ENCODE measurements at places on chromosomes 12 and 14.

DNA sequence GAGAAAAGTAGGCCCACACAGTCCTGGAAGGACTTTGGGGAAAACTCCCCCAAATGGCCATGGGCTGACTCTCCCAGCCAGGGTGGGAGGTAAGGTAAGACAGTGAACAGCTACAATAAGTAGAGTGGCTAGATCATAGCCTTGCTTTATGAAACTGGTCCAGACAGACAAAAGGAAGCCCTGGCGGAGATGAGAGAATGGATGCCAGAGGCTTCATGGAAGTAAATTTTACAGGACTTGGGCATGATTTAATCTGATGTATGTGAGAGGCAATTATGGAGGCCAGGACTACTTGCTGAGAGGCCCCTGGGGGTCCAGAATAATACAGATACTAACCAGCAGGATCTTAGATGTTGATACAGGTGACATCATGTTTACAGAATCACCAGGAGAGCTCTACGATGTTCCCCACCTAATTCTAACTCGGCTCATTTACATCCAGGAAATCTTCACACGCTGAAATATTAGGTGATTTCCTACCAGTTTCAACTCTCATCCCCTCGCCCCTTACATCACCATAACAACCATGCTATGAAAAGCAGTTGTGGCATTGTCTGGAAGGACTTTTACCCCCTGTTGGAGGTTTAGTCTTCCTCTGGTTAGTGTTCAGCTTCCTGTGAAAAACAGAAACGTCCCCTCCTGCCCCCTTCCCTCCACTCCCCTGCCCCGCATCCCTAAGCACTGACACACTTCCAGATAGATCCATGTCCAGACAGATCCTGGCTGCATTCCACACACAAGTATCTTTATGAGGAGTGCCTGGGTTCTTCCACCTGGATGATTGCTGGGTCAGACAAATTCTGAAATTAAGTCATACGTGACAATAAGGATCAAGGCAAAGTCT, 39.5 kb upstream of the NT5DC3 start:
- DNase-seq = peak; percentile 14

DNA sequence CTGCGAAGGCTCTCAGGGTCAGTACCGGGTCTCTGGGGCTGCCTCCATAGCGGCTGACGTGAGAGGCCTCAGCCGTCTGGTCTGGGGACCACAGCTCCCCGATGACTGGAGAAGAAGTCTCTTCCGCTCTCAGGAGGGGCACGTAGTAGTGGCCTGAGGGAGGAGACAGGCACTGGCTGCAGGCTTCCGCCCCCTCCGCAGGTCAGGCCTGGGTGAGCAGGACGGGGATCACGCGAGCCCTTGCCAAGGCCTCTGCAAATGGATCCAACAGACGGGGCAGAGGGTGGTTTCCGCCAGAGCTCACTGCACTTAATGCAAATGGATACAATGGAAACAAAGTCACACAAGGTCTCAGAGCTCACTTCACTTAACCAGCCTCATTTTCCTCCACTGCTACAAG, 24.7 kb downstream of the ANKLE2 start:
- DNase-seq = no peak

DNA sequence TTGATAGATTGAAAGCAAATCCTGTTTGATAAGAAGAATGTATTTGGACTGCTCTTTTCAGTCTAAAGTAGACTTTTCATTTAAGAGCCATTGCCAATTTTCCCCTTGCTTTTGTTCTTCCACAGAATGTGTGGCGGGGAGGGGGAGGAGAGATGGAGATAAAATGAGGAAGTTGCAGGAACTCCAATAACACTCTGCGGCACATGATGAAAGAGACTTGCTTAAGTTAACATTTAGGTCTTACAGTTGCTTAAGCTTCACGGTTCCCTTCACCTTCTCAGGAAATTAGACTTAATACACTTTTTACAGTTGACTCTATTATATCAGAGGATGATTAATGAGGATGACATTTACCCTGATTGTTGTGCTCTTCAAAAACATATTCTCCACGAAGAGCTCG, 537.3 kb downstream of the TMTC2 start:
- DNase-seq = no peak

GRCh38 chr14:59130462-59130861, 58.0 kb upstream of the DAAM1 start:
- DNase-seq = no peak

DNA sequence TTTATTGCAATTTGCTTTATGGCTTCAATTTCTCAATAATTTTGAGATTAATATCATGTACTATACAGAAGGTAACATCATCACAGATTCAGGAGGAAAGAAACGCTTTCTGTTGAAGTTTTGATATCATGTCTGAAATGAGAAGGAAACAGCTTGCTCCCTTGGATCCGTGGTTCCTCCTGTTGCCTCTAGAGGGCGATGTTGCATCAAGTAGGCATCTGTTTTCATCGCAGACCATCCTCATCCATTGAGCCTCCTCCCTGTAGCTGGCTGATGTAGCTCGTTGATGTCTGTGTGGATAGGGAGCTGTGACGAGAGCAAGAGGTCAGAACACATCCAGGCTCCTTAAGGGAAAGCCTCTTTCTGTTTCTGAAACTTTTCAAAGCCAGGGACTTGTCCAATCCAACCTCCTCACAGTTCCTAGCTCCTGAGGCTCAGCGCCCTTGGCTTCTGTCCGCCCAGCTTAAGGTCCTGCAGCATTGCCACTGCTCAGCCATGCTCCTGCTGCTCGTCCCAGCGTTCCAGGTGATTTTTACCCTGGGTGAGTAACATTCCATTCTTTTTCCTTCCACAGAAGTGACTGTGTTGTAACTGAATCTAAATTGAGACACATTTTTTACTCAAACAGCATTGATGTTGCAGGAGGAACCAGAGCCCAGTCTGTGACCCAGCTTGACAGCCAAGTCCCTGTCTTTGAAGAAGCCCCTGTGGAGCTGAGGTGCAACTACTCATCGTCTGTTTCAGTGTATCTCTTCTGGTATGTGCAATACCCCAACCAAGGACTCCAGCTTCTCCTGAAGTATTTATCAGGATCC, 304.8 kb upstream of the OR4E1 start:
- peak; percentile 74 for DNase-seq

DNA sequence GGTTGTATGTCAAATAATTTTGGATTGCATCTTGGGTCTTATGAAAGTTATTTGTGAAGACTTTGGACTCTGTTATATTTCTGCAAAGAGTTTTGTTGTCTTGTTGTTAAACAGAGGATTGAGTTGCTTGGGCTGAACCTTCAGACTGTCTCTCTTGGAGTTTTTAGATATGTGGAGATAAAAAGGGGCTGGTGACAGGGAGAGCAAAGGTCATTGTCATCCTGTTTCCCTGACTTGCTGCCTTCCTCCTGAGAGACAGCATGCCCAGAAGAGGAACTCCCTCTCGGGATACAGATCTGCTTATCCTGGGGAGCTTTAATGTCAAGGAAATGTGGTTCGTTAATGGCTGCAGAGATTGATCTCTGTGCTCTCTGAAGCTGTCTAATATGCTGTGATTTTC, 47.6 kb upstream of the RFLNA start:
- no peak for DNase-seq

DNA sequence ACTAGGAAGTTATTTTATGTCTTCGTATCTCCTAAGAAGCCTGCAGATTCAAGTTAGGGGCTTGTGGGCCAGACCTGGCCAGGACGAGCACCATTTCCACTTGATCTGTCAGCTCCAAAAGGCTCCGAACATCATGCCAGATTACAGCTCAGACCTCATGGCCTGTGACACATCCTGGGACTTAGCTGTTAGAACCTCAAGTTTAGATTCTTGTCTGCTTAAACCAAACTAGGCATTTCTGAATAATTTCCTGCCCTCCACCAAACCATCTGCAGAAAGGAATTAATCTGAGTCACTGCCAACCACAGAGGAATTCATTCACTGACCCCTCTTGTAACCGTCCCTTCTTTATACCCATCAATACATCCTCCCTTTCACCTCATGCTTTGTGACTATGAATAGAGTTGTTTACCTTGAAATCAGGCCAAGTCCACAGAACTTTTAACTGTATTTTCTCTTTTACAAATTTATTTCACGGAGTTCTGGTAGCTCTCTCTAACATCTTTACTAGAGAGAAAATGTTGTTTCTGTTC, 120.3 kb downstream of the FBXL14 start:
- DNase-seq = peak; percentile 92

DNA sequence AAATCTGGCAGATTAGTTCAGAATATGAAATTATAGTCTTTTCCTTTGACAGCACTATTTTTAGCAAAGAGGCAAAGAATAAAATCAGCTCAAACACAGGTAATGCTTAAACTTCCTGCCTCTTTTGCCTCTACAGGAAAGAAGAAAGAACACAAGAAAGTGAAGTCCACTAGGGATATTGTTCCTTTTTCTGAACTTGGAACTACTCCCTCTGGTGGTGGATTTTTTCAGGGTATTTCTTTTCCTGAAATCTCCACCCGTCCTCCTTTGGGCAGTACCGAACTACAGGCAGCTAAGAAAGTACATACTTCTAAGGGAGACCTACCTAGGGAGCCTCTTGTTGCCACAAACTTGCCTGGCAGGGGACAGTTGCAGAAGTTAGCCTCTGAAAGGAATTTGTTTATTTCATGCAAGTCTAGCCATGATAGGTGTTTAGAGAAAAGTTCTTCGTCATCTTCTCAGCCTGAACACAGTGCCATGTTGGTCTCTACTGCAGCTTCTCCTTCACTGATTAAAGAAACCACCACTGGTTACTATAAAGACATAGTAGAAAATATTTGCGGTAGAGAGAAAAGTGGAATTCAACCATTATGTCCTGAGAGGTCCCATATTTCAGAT, 17.4 kb downstream of the TMPO start:
- peak; percentile 48 for DNase-seq

DNA sequence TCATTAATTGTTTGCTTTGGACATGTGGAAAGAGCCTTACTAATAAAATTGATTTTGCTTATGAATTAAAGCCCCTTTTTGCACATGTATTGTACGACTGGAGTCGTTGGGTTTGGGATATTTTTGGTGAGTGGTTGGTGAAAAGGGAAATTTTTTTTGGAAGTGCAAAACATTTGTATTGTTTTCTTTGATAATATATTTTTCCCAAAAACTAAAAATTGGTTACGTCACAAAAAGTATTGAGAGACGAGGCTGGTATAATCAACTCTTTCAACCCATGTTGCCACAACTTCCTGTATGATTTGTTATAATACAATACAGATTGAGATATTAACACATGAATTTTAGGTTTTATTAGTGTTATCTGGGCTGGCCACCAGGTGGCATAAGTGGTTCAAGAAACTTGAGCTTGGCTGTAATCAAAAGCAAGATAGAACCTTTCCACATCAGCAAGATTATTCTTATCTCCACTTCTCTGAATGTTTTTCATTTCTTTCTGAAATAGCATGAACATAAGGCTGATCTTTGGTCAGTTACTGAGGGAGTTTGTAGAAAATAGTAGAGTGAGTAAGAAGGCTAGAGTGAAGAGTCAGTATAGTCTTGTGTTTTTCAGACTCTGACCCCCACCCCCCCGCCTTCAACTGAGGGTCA, 8.7 kb downstream of the NGDN start:
- peak; percentile 61 for DNase-seq

DNA sequence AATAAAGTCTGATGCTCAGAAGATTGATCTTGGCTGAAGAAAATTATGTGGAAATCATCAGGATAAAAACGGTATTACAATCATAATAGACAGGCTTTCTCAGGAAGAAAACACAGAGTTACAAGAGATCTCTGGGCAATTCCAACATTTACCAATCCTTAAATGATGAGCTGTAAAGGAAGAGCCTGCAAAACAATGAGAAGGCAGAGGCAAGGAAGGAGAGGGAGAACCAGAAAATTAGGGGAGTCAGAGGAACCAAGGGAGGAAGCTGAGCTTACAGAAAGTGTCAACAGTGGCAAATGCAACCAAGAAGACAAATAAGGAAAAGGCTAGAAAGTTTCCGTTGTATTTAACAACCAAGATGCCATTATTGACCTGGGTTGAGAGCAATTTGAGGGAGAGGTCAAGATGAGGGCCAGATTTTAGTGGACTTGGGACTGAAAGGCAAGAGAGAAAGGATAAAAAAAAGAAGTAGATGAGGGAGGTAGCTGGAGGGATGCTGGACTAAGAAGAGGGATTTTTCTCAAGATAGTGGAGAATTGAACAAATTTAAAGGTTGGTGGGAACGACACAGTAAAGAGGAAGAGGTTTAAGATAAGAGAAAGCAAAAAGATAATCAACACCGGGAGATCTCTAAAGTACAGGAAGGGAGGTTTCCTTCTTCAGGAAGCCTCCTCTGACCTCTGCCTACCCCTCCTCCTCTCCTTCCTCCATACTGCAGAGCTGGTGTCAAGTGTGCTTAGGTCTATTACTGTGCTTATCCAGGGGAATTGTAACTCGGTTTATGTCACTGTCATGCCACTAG, 116.9 kb downstream of the DUSP6 start:
- no peak for DNase-seq

DNA sequence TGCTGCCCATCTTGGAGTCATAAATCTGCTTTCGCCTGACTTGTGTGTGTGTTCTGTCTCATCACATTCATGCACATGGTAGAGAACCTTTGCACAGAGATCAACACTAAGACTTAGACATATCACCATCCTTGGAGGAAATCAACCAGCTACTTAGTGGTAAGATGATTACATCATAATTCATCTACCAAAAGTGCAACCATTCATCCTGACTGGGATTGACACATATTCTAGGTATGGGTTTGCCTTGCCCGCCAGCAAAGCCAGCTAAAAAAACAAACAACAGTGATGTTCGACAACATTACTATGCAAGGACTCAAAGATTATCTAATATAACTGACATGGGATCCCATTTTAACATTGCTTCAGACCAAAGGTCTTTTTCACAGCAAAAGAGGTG, 228.7 kb downstream of the NUAK1 start:
- no peak for DNase-seq

- no peak for DNase-seq
These were observed 336.4 kb downstream of the FOXG1 start for GRCh38 chr14:29102996-29103395.

DNA sequence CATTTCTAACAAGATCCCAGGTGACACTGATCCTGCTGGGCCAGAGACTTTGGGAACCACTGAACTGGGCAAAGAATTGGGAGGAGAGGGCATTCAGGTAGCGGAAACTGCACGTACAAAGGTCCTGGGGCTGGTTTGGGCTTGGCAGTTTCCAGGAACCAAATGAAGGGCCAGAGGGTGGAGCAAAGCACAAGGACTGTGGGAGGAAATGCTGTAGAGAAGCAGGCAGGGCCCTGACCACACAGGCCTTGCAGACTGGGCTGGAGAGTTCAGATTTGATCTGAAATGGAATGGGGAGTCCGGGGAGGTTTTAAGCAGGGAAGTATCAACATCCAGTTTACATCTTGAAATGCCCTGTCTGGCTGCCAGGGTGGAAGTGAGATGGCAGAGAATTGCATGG, 195.1 kb downstream of the PHETA1 start:
- DNase-seq = no peak

GRCh38 chr14:104891664-104892530, 26.8 kb downstream of the CEP170B start:
- DNase-seq = no peak

- DNase-seq = no peak
These were observed 47.9 kb downstream of the NTF3 start for GRCh38 chr12:5479761-5480160.

All from activated CD4-positive, alpha-beta T cell treated with anti-CD3 and anti-CD28 coated beads, Interleukin-2, Interleukin-4, amounts not matched to agents 100 ng/mL and 50 ng/mL, durations not matched to agents 16 hours and 8 hours (primary cell).